ENCODE measurements at places on chromosomes 16 and 17.

DNA sequence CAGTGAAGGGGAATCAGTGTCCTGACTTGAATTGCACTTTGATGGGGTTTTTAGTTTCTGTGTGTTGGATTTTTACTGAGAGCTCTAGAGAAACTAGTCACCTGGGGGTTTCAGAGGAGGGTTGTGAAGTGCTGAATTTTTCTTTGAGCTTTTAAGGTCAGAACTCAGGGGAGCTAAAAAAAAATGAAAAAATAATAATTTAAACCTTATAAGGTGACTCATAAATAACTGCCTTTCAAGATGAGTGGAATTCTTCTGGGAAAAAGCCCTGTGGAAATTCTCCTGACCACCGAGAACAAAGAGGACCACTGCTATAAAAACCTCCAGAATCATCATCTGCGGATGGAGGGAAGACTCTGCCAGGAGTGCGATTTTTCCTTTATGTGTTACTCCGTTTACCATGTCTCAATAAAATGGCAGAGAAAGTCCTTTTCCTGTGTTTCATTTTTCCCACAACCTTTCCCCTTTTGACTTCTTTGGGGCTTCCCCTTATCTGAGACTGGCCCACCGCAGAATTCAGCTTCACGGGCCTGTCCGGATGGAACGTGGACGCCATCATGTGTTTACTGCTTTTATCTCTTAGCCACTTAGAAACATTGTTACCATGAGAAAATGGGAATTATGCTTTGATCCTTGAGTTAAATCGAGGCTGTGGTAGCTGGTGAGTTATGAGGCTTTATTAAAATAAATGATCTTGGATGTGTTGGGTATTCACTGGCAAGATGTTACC, 39.7 kb downstream of the RPTOR start:
- no peak for DNase-seq

GRCh38 chr16:56999409-57000270, 10.3 kb downstream of the NLRC5 start:
- no peak for DNase-seq

- DNase-seq, result no peak
Observed at GRCh38 chr17:41492771-41493170, 3.1 kb upstream of the KRT36 start.

GRCh38 chr16:29916979-29917378, 9.0 kb downstream of the KCTD13 start:
- no peak for DNase-seq

GRCh38 chr17:73493956-73494926, 150.0 kb downstream of the SDK2 start:
- no peak for DNase-seq

- DNase-seq, result no peak
Observed at GRCh38 chr17:71286625-71287024, 834.2 kb upstream of the SOX9 start.

GRCh38 chr16:47143677-47144558, at the start of gene NETO2:
Gene NETO2 (minus strand): TSS chr16:47143945. CDS start chr16:47143612, 333 bp downstream.
- DNase-seq, result no peak

GRCh38 chr16:89697616-89698331, 3.7 kb downstream of the SPATA2L start:
- DNase-seq, result no peak

DNA sequence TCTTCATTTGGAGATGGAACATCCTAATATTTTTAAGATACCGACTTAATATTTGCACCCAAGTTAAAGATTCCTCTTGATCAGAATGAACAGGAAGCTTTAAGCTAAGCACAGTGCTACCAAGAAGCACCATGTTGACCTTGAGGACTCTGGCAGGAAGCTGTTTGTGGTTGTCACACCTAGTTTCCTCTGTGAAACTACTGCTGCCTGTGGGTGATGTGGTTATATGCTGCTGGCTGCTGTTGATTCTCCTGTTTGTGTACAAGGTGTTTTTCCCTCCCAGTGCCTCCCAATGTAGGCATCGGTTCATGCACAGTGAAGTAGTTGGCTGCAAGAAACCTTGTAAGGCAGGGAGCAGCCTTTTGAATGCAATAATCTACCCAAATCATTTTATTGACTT, 23.4 kb downstream of the RBL2 start:
- no peak for DNase-seq

DNA sequence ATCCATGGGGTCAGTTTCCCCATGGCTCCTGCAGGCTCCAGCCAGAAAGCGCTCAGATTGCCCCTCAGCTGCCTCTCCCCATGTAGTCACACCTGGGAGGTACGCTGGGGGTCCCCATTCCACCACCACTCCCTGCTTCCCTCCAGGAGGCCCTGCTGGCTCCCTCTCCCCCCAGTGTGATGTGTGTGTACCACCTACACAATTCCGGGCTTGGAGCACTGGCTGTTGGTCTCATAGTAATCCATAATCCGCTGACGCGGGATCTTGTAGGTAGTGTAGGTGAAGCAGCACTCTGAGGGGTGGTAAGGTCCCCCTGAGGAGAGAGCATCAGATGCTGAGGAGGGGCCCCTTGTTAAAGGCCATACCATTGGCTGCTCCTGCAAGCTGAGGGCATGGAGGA, 2.4 kb downstream of the CCL14 start:
- DNase-seq, result no peak

DNA sequence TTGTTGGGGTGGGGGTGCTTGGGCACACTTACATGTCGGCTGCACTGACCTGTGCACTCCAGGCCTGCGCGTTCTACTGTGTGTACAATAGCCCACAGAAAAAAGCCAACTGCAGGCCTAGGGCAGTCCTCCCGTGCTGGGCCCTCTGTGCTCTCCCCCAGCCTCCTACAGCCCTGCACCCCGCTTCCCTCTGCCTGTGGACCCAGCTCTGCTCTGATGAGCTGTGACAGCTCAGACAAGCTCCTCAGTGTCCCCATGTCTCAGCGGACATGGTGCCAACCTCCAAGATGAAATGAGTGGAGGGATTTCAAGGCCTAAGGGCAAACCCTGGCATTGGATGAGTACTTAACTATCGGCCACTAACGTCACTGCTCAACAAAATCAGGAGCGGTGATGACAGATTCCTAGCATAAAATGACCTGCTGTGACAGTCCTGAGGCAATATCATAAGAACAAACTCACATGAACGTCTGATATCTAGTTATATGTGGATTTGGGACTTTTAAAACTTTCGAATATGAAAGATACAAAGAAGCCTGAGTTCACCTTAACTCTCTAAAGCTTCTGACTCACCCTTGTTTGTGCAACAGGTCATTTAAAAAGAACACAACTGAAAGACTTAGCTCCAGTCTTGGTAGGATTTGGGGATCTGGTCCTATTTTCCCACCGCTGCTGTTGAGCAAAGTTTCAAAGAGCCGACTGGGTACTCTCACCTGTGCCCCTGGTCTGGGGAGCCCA, 34.7 kb downstream of the CCDC57 start:
- no peak for DNase-seq

GRCh38 chr17:21193031-21193430, 20.9 kb downstream of the TMEM11 start:
- no peak for DNase-seq

GRCh38 chr16:16014329-16015224, 65.2 kb downstream of the ABCC1 start:
- no peak for DNase-seq

- no peak for DNase-seq
Observed at GRCh38 chr17:67500261-67500660, 123.2 kb downstream of the PITPNC1 start.

GRCh38 chr17:42065201-42065600, 14.8 kb upstream of the C17orf113 start:
- no peak for DNase-seq

GRCh38 chr17:45782889-45783592, 1.1 kb upstream of the CRHR1 start:
- DNase-seq, result no peak

- no peak for DNase-seq
Observed at GRCh38 chr17:39908789-39909352, 9.6 kb downstream of the GSDMB start.

- DNase-seq, result no peak
Observed at GRCh38 chr16:980595-980854, 1.0 kb upstream of the SOX8 start.

DNA sequence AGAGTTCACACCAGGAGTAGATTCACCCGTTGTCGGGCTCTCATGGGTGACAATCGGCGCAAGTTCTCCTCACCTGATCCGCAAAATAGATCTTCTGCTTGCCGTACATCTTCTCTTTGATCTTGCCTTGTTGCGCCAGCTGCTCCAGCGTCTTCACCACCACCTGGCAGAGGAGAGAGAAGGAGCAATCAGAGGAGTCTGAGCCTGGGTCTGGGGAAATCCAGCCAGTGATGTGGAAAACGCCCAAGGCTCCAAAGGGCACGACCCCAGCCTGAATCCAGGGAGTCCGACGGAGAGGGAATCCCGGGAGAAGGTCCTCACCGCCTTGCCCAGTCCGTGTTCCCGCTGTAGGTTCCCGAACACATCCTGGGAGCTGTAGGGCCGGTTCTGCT, 393 bp downstream of the PSMC3IP start:
- no peak for DNase-seq

DNA sequence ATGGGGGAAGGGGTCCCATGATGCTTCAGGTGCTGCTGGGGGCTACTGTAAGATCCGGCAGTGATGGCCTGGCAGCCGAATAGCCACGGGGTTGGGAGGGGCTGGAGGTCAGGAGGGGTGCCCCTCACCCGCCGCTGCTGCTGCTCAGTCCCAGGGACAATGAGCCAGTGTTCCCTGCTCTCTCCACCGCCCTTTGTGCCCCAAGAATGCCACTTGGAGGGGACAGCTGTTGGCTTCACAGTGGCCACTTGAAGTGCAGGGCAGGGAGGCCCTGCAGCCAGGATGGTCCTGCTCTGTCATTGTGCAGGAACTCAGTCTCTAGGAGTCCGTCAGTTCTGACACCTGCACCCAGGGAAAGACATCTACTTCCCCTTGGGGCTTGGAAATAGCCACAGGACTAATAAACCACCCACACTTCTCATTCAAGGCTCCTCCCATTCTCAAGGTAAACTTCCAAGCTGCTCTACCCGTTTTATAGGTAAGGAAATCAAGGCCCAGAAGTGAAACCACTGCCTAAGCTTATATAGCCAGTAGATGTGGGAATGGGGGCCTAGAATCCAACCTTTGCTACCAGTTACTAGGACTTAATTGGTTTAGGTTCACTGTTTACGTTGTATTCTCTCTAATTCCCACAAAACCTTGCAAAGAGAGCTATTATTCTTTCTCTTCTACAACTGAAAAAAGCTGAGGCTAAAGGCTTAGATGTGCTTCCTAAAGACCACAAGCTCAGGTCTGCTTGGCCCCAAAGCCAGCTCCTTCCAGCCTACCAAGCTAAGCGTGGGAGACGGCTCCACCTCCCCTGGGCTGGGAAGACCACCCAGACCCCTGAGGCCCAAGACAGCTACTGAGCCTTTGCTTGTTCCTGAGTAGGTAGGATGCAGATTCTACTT, 6.2 kb upstream of the CPSF4L start:
- DNase-seq, result no peak

- DNase-seq, result no peak
Observed at GRCh38 chr16:8088820-8089338, 501.4 kb downstream of the TMEM114 start.

DNA sequence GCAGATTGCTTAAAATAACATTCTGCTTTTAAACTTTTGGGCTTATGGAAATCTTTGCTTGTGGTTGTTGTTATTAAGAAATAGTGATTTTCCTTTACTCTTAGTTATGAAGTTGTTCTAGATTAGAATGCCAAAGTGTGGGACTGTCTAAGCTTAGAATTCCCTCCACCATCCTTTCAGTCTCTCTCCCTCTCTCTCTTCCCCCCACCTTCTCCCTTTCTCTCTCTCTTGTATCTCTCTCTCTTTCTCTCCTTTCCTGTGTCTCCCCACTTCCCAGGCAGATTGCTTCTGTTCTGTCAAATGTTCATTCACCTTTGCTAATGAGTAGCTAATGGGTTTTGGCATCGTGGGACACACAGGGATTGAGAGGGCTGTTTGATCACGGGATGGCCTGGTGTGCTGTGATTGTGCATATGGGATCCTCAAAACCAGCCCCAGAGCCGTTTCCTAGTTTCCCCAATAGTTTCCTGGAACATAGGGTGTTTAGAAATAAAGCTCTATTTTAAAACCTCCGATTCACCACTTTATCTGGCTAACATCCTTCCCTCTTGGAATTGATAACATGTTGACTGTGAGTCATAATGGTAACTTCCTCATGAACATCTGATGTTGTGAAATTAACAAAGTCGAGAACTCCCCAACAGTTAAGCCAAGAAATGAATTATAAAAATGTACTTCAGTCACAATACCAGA, 502.6 kb downstream of the TMEM114 start:
- DNase-seq, result no peak

- no peak for DNase-seq
Observed at GRCh38 chr17:8941520-8941919, 24.0 kb downstream of the PIK3R5 start.

DNA sequence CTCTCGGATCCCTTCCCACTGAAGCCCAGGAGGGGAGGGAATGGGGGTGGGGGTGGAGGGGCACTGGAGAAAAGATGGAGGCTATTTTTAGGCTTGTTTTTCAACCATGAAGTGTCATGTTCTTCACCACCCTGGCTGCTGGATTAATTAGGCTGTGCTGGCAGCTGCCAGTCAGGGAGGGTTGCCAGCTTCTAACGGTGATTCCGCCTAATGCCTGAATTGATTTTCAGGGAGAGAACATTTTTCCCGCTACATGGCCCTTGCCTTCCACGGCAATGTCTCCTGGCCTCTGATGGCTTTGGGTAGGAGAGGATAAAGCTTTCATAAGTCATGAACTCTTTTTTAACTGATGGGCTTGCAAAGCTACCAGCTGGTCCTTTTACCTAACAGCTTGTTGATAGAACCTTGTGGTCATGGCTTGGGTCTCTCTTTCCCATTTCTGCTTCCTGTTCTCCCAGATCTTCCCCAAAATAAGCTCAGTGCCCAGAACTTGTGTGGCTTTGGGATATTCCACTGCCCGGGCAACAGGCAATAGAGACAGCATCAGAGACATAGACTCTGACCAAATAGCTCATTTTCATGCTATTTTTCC, 167.4 kb downstream of the PITPNC1 start:
- DNase-seq, result no peak

GRCh38 chr16:46591257-46591656, 29.9 kb downstream of the SHCBP1 start:
- no peak for DNase-seq

- DNase-seq, result no peak
Observed at GRCh38 chr16:1744338-1744840, 27.0 kb downstream of the NME3 start.

- no peak for DNase-seq
Observed at GRCh38 chr17:73226556-73227172, 33.8 kb downstream of the COG1 start.

GRCh38 chr16:65658787-65659220, 536.9 kb upstream of the CDH11 start:
- no peak for DNase-seq

DNA sequence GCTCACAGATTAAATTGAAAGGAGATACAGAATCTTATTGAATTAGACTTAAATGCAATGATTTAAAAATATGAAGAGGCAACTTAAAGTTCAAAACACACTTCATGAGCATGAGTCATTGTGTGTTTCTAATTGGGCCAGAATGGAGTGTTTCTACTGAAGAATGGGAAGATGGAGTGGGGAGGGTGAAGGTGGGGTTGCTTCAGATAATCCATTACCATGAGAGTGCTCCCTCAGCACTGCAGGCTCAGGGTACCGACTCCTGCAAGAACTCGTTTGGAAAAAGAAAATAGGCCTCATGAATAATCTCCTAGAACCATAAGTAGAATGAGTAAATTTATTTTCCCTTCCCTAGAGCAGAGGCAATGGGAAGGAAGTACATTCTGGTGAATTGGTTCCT, 372.8 kb downstream of the TOX3 start:
- DNase-seq, result no peak

GRCh38 chr16:27245276-27246172, 23.0 kb downstream of the NSMCE1 start:
- DNase-seq, result no peak

- DNase-seq, result no peak
Observed at GRCh38 chr17:80353718-80354275, 61.2 kb upstream of the ENDOV start.

Data from SK-N-MC (cell line).